AG04449 (cell line): ENCODE measurements at places on chromosomes 12 and 14.

- DNase-seq = no peak
Measured at GRCh38 chr12:47216150-47216677, 136.5 kb upstream of the AMIGO2 start.

- no peak for DNase-seq
Measured at GRCh38 chr12:48765753-48766162, 23.1 kb downstream of the ADCY6 start.

DNA sequence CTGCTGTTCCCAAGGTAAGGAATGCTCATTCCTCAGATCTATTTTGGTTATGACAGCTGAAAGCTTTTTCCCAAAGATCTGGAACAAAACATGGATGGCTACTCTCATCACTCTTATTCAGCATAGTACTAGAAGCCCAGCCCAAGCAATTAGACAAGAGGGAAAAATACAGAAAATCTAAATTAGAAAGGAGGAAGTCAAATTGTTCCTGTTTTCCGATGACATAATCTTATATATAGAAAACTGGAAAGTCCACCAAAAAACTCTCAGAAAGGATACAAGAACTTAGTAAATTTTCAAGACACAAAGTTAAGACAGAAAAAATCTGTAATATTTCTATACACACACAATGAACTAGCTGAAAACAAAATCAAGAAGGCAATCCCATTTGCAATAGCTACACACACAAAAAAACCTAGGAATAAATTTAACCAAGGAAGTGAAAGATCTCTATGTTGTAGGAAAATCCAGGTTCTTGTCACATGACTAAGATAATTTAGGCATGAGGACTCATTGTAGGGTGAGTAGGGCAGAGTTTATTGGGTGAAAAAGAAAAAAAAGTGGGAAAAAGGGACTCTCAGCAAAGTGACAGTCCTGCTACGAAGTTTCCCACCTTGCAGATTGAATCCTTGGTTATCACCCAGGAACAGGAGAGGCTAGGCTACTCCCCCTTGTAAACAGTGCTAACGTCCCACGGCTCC lies 28.6 kb upstream of the KLRB1 start:
- DNase-seq = no peak

- DNase-seq = no peak
Measured at GRCh38 chr14:103392572-103392971, 7.4 kb downstream of the MARK3 start.

DNA sequence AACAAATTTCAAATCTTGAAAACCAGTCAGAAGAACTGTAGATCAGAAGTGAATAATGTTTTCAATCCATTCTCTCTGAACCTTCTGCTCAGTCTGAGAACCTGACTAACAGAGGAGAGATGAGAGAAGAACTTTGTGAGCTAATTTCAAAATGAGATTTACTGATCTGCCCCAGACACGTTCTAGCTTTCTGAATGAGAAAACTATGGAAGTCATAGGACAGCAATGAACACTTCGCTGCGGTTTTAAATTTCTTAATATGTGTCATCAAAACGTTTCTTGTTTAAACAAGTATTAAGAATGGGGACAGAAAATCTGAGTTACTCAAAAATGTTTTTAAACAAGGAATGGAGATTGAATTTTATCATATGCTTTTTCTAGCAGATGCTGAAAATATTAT lies 66.6 kb upstream of the FAR2 start:
- no peak for DNase-seq

- no peak for DNase-seq
Measured at GRCh38 chr14:23093104-23093503, 1.8 kb downstream of the ACIN1 start.

DNA sequence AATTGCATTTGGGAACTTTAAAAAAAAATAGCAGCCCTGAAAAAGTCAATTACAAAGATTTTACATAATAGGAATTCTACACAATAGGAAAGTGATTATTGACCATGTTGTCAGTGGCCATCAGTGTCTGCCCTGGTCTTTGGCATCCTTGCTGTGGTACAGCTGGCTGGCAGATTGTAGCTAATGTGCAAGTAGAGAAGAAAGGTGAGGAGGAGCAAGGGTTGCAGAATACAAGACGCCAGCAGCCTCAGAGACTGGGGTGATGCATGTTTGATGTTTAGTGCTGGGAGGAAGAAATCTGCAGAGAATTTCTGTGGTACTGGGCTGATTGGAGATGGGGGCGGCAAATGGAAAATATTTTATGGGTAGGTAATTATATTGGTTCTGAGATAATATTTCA lies 322.9 kb downstream of the TMEM117 start:
- DNase-seq = no peak

GRCh38 chr12:99195474-99195873 lies 452.1 kb upstream of the GARIN6 start:
- DNase-seq = no peak

DNA sequence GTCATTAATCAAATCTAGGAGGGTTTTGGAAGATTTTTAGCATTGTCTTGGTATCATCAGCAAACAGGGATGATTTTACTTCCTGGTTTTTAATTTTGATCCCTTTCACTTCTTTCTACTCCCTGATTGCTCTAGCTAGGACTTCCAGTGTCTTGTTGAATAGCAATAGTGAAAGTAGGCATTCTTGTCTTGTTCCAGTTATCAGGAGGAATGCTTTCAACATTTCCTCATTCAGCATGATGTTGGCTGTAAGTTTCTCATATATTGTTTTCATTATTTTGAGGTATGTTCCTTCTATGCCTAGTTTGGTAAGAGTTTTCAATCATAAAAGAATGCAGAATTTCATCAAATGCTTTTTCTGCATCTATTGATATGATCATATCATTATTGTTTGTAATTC lies 244.2 kb upstream of the CLEC14A start:
- peak; percentile 31 for DNase-seq

- DNase-seq = no peak
Measured at GRCh38 chr12:11162502-11162901, 8.5 kb upstream of the SMIM10L1 start.

GRCh38 chr12:121748218-121748570 lies 35.6 kb downstream of the TMEM120B start:
- no peak for DNase-seq
